ENCODE measurements at places on chromosomes 11 and 22.

DNA sequence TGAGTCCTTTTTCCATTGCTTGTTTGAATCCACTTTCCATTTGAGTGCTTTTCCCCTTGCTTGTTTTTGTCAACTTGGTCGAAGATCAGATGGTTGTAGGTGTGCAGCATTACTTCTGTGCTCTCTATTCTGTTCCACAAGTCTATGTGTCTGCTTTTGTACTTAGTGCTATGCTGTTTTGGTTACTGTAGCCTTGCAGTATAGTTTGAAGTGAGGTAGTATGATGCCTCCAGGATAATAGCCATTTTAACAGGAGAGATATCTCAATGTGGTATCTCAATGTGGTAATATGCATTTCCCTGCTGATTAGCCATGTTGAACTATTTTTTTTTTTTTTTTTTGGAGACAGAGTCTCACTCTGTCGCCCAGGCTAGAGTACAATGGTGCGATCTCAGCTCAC, 16.7 kb downstream of the ACRV1 start:
- DNase-seq, result no peak

- no peak for DNase-seq
Measured at GRCh38 chr22:28570696-28571373, 108.8 kb downstream of the TTC28 start.

- no peak for DNase-seq
Measured at GRCh38 chr22:20116376-20116950, 559 bp downstream of the RANBP1 start.

DNA sequence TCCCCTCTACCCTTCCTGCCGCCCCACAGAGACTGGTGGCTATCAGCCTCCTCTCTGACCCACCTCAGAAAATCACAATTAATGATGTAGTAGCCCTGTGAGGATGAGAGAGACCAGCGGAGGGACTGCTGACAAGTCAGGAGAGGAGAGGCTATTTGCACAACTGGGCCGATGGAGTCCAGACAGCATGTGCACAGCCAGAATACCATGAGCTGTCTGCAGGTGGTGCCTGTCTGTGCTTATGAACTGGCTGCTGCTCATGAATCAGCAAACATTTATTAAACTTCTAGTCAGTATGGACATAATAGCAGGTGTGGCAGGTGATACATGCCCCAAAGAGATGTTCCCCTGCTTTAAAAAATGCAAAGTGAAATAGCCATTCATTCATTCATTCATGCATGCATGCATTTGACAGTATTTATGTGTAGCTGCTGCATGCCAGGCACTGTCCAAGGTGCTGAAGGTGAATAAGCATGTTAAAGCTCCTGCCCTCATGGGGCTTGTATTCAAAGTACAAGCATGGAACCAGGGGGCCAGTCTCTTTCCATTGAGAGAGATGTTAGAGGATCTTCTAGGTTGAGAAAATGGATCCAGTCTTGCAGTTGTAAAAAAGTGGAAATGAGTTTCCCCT, 141.3 kb downstream of the GRIK4 start:
- DNase-seq, result no peak

GRCh38 chr22:30566125-30566524, 8.3 kb downstream of the GAL3ST1 start:
- DNase-seq, result no peak

- DNase-seq, result no peak
Measured at GRCh38 chr22:20777420-20778177, 3.7 kb downstream of the SERPIND1 start.
